ENCODE measurements at places on chromosomes 2 and 18.

GRCh38 chr18:24831871-24832665, 371.6 kb downstream of the HRH4 start:
- no peak for DNase-seq

GRCh38 chr2:241861264-241861663, 2.6 kb upstream of the PDCD1 start:
- no peak for DNase-seq

GRCh38 chr2:74530239-74531187, 780 bp downstream of the HTRA2 start:
- peak; percentile 82 for DNase-seq

GRCh38 chr2:103464831-103465230, 703.0 kb downstream of the TMEM182 start:
- DNase-seq, result no peak

DNA sequence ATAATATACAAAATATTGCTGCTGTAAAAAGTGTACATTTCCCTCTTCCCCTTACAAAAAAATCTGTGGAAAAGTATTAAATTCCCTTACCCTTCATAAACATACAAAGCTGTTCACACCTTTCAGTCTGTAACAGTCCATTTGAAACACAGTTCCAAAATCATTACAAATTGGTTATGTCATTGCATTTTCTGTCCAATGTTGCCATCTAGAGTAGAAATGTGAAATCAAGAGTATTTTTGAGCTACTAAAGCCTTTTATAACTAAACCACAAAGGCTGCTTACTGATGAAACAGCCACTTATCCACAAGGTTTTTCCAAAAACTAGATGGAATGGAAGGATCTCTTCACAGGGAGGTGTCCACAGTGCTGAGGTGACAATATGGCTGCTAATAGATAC, 72.5 kb downstream of the SS18 start:
- DNase-seq, result no peak

DNA sequence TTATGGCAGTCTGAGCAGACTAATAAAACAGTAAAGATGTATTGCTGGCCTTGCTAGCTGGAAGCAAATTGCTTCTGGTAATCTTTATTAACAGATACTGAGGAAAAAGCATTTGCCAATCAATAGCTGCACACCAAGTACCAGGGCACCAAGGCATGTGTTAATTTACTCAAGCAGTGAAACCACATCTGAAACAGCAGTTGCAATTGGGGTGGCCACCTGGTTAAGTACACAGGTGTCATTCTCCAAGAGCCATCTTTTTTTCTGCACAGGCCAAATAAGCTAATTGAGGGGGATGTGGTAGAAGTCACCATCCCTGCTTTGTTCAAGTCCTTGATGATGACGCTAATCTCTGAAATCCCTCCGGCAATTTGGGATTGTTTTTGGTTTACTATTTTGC, 8.6 kb upstream of the SEH1L start:
- DNase-seq, result no peak

- DNase-seq, result no peak
Measured at GRCh38 chr2:15389895-15390294, 171.2 kb downstream of the NBAS start.

DNA sequence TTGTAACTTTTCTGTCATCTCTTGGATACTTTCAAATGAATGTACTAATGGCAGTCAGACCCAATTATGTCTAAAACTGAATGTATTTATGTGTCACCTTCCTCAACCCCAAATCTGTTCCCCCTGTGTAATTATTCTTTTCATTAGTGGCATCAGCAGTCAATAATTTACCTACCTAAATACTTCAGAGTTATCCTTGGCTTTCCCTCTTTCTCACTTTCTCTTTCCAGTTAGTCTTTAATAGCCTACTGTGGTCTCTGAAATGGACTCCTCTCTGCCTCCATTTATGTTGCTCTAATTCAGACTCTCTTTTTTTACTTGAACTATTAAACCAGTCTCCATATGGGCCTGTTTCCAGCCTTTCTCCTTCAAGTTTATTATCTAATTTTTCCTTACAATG, 21.0 kb downstream of the C18orf63 start:
- no peak for DNase-seq
